ENCODE measurements at places on chromosomes 7 and 10.

DNA sequence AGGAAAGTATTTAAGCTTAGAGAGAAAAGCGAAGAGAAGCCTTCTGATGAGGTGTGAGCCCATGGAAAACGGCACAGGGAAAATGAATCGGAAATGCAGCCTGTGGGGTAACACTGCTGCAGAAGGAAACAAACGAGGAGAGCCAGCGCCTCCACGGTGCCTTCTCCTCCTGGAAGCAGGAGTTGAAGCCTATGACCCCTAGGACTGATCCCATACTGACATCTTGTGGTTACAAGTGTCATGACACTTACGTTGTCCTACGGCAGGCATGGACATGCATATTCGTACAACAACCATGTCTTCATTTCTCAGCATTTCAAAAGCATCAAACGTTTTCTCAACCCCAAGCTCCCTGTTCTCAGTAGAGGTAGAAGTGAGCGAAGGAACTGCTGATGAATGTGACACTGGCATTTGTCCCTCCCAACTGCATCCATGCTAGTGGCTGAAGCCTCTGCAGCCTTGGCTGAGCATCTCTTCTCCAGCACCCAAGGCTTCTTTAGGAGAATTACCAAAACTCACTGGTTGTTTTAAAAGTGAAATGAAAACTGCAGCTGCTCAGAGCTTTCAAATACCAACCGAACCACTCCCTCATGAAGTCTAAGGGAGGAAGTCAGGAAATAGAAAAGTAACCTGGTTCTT is 160.2 kb downstream of the JAZF1 start:
- DNase-seq, result peak; percentile 53

DNA sequence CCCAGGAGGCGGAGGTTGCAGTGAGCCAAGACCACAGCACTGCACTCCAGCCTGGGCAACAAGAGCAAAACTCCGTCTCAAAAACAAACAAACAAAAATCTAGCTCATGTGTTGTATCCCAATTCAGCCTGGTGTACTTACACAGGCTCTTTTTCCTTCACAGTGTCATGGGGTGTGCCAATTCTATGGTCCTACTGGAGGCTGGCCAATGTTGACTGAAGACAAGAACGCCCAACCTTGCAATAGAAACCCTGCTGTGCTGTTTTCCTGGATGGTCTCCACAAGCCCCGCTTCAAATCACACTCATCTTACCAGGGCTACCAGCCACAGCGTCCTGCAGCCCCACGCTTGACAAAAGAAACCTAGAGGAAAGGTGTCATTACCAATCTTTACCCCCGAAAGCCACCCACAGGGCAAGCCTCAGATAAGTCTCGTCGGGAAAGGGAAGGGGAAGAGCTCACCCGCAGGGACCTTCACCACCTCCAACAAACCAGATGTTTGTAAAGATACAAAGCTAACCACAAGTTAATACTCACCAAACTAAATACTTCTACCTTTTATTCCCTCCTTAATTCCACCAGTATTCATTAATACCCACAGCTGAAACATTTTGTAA is 64.8 kb downstream of the TNS3 start:
- no peak for DNase-seq

DNA sequence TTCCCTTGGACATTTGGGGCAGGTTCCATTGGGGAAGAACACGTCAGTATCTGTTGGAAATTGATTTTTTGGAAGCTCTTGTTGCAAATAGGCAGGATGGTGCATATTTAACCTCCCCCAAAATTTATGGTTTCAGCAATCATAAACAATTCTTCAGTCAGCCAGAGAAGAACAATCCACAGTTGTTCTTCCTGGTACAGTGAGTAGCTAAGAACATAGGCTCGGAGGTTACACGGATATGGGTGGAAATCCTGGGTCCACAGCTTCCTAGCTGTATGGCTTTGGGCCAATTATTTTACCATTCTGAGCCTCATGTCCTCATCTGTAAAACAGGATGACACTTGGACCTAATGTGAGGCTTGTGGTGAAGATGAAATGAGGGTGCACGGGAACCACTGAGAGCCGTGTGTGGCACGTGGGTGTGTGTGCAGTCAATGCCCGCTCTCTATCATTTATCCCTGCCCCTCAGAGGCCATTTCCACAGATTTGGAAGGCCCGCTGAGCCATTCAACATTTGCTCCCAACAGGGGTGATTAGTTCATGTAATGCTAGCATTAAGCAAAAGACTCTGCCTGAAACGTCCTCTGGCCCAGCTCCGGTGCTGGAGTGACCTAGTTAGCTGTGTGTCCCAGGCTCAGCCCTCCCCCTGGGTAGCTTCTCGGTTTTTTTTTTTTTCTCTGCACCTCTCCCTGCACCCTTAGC is 9.7 kb downstream of the CAMK1D start:
- DNase-seq, result no peak

DNA sequence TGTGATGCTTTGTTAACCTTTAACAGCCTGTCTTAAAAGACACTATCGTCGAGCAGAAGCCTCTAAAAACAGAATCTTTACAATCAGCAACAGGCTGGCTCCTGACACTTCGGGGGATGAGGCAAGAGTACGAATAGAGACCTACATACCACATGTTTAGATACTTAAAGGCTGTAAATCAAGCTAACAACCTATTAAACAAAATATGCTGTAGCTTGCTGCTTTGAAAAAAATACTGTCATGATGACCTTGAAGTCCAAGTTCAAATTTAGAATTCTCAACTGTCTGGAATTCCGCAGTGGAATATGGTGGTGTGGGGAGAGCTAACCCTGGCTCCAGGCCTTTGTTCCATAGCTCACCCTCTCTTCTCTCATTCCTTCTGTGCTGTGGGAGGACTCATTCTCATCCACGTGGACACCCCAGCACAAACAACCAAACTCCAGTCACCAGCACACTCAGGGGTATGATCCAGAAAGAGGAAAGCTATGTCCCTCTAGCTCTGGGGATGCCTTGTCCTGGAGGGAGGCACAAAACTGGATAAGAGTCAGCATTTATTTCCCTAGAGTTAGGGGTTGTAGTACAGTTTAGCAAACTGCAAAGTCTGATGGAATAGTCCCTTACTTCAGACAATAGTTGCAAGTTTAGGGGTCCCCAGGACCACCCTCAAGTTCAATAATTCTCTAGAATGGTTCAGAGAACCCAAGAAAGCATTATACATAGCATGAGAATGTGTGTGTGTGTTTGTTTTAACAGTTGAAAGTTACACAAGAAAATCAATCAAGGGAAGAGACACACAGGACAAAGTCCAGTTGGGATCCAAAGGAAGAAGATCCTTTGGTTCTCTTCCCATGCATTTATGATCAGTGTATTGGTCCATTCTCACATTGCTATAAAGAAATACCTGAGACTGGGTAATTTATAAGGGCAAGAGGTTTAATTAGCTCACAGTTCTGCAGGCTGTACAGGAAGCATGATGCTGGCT is 196.1 kb upstream of the SVIL start:
- no peak for DNase-seq

- no peak for DNase-seq
Measured at GRCh38 chr10:123865880-123866279, 25.7 kb downstream of the CPXM2 start.

- no peak for DNase-seq
Measured at GRCh38 chr7:69814421-69814962, 216.2 kb downstream of the AUTS2 start.

DNA sequence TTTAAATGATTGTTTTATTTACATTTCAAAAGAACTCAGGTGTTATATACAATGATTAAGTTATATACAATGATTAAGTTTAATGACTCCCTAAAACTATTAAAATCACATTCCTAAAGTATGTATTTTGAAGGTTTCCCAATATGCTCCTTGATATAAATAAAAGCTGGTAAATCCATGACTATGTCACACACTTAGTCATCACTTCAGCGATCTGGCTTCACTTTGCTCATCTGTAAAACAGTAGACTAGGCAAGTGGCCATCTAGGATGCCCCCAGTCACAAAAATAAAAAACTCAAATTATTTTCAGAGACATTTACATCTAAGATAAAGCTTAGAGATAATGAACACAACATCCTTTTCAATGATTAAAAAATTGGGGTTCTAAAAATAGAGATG is 10.8 kb downstream of the ICA1 start:
- DNase-seq, result no peak

All from DND-41 (cell line).